ENCODE measurements at places on chromosomes 11 and 22.

GRCh38 chr11:95913830-95914615 is 9.9 kb downstream of the MTMR2 start:
- peaks cover 41% of the 10 kb centered on the region for H3K4me1 ChIP-seq
- H3K36me3 ChIP-seq: peaks cover 19% of the 10 kb centered on the region
- H3K27me3 ChIP-seq: no peaks in the 10 kb centered on the region
- no peak for DNase-seq
- H3K4me3 ChIP-seq: no peak overlapping the region

DNA sequence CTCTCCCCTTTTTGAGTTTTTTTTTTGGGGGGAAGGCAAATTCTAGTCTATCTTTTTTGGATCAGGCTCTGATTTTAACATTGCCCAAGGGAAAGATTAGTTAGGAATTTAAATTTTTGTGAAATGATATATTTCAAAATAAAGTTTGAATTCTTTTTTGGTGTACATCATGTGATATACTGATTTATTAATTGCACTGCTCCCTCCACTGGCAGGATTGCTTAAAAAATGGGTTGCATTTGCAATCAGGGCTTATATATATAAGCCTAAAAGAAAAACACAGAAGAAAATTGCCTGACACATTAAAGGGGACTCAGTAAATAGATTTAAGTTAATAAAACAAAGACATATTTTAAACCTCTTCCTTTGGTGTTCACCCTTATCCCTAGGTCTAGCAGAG is 1.2 kb downstream of the DYNC2H1 start:
- peaks cover 14% of the 10 kb centered on the region for H3K4me1 ChIP-seq
- H3K27ac ChIP-seq: no peak overlapping the region
- peaks cover 2% of the 10 kb centered on the region for H3K27me3 ChIP-seq
- peaks cover 5% of the 10 kb centered on the region for H3K36me3 ChIP-seq
- no peak for DNase-seq
- peak overlapping the region; percentile 88 for H3K4me3 ChIP-seq

DNA sequence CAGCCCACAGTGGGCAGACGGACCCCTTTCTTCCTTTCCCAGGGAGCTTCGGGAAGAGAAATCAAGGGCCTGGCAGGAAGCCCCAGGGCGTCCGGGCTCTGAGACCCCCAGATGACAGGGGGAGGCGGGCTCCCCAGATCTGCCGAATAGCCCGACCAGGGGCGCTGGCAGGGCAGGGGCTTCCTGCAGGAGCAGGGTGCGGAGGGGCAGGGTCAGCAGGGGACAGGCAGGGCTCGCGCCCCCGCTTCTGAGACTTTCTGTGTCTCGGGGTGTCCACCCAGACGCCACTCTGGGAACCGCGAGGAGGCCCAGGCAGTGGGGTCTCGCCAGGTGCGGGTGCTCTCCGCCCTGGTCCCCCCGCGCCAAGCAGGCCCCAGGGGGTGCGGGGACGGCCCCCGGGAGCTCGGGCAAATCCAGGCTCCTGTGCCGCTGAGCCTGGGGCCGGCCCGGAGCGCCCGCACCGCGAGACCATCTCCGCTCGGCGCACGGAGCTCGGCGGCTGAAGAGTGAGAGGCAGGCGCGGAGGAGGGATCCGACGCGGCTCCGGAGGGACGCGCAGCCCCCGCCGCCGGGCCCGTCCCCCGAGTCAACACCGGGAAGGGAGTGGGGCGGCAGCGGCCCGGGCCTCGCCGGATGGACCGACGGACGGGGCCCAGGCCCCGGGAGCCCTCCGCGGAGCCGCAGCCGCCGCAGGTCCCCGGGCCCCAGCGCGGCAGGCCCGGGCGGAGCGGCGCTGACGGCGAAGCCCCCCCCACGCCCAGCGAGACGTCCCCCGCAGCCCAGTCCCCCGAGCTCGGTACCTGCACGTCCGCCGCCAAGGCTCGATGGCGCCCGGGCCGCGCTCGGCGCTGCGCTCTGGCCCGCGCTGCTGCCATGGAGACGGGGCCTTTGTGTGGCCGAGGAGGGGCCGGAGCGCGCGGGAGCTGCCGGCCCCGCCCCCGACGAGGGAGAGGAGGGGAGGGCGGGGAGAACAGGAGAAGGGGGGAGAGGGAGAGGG is at the start of gene PLXNB2:
PLXNB2 (minus strand) TSS at position 894 of the 997 bp plus-strand sequence. CDS start 17,062 bp downstream, outside the sequence.
- H3K36me3 ChIP-seq: no peaks in the 10 kb centered on the region
- no peak within 1 kb of the TSS for H3K27ac ChIP-seq
- H3K27me3 ChIP-seq: peaks cover 35% of the 10 kb centered on the region
- DNase-seq: peak; percentile 58
- peaks cover 6% of the 10 kb centered on the region for H3K4me1 ChIP-seq
- H3K4me3 ChIP-seq: no peak within 1 kb of the TSS

DNA sequence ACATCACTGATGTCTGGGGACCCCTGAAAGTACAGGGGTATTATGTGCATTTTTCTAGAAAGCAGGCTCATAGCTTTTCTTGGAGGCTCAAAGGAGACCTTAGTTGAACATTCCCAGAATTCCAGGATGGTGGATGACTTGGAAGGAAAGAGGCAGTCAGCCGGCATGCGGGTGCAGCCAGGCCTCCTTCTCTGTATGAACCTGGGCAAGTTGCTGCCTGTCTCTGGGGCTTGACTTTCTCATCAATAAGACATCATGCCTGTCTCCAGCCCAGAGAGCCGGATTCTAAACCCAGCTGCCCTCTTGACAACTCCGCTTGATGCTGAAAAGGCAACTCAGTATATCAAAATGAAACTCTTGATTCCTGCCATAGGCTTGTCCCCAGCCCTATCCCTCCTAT is 12.6 kb downstream of the MS4A15 start:
- no peak overlapping the region for H3K4me3 ChIP-seq
- no peaks in the 10 kb centered on the region for H3K36me3 ChIP-seq
- no peaks in the 10 kb centered on the region for H3K4me1 ChIP-seq
- peaks cover 23% of the 10 kb centered on the region for H3K27me3 ChIP-seq
- no peak for DNase-seq

DNA sequence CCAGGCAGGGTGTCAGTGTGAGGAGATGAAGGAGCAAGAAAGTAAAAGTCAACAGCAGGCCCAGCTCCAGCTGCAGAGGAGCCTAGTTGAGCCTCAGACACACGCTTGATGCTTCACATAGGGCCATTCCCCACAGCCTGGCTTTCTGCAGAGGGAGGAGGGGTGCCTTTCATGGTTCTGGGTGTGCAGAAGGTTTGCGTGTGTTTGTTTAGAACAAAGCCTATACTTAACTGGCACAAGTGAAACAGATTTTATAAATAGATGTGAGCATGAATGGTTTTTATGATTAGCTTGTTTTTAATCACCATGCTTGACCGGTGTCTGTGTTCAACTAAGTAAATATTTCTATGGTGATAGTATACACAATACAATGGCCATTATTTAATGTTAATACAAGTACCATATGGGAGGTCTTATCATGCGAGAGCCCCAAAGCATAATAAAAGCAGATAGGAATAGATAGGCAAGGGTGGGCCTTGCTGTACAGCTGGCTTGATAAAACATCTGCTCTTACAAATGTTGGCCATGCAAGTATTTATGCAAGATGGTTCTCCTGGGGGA is 290.2 kb downstream of the ETS1 start:
- no peak overlapping the region for H3K4me3 ChIP-seq
- H3K27me3 ChIP-seq: no peaks in the 10 kb centered on the region
- peak overlapping the region; percentile 93 for H3K27ac ChIP-seq

DNA sequence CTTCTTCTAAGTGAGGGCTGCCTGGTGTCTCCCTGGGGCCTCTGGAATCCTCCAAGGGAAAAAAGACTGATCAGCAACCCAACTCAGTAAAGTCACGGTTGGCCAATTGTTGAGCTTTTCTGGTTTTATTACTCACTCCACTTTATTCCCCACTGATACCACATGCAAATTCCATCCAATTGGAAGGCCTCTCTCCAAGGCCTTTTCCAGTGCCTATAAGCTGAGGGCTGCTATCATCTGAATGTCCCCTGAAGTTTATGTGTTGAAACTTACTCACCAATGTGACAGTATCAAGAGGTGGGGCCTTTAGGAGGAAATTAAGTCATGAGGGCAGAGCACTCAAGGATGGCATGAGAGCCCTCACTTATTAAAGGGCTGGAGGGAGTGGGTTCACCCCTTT is 463.3 kb downstream of the BUD13 start:
- DNase-seq: no peak
- no peak overlapping the region for H3K4me3 ChIP-seq
- H3K36me3 ChIP-seq: no peaks in the 10 kb centered on the region

DNA sequence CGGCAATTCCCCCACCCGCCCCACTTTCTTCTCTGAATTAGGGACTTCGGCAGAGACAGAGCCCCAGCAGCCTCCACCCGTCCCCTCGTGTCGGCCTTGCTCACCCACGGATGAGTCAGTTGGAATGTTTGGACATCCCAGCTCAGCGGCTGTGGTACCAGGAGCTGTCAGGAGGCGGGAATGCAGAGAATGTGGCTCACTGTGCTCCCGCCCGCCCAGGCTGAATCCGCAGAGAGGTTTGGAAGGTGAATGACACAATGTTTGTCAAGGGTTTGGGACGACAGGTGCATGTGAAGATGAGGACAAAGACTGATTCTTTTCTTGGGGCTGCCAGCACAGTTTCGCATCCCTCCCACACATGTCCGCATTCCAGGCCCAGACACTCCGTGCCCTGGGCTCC is 39.6 kb downstream of the LIF start:
- H3K4me1 ChIP-seq: no peaks in the 10 kb centered on the region
- no peaks in the 10 kb centered on the region for H3K27me3 ChIP-seq
- H3K27ac ChIP-seq: no peak overlapping the region
- peak; percentile 25 for DNase-seq
- no peaks in the 10 kb centered on the region for H3K36me3 ChIP-seq

DNA sequence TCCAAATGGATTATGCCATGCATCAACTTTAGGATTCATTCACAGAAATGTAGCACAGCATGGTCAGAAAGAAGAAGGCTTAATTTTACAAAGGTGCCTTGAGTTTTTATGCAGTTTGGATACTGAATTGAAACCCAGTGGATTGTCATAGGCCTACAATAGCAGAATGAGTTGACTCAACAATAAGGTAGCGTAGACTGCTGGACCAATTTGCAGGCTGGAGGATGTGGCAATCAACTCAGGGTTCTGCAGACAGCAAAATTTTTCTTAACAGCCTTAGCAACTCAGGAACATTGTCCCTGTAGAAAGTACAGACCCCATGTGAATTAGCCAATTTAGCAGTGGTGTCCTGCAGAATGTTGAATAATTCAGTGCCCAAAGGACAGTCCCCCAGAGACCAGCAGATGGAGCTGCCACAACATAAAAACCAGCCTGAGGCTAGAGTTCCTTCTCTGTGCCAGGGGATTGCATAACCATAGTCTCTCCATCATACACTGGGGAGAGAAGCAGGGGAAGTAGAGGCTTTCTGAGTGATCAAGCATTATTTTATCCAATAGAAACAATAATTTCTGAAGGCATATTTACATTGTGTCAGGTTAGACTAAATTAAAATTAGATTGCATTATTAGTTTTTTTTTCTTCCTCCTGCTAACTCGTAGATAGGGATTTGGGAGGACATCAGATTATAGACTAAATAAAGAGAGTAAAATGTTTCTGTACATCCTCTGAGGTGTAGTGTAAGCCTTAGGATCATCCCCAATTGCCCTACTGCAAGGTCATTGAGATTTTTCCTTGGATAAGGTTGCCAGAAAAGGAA is 20.3 kb upstream of the MRPL17 start:
- H3K27me3 ChIP-seq: no peaks in the 10 kb centered on the region
- peaks cover 16% of the 10 kb centered on the region for H3K4me1 ChIP-seq
- DNase-seq: no peak
- no peak overlapping the region for H3K27ac ChIP-seq
- H3K4me3 ChIP-seq: no peak overlapping the region

GRCh38 chr11:73406619-73407018 is 30.4 kb downstream of the RELT start:
- H3K36me3 ChIP-seq: peaks cover 52% of the 10 kb centered on the region
- DNase-seq: no peak
- peak overlapping the region; percentile 17 for H3K27ac ChIP-seq
- no peak overlapping the region for H3K4me3 ChIP-seq

DNA sequence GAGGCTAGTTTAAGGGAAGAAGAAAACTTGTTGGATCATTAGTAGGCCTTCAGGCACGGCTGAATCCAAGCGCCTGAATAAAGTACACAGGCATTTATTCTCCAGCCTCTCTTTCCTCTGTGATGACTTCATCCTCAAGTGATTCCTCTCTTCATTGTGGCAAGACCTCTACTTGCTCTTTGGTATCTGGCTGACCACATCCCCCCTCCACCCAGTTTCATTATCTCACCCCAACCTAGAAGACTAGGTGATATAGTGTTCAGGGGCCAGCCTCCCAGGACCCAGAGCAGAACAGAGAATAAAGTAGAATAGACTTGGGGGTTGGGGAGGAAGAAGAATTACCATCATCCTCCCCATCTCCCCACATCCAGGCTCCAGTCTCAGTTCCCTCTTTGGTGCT is 189.3 kb downstream of the MIAT start:
- H3K4me1 ChIP-seq: no peaks in the 10 kb centered on the region
- DNase-seq: no peak

Measured in activated T-cell treated with anti-CD3 and anti-CD28 coated beads, Interleukin-2, amount 50 U/mL, for 24 hours (primary cell).